ENCODE measurements at places on chromosomes 5 and 9.

DNA sequence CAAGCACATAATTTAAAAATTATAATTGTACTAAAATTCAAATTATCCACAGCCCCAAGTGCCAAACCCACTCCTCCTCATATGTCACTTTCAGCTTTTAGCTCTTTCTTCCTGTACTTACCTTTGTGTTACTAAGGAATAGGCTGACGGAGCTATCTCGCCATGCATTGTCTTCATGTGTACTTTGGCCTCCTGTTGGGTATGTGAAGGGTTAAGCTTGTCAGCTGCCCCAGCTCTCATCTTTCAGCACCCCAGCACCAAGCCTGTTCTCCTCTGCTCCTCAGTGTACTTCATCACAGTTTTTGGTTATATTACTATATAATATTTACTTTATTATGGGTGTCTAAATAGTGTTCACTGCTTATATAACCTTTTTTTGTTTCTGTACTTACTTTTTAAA lies 46.2 kb downstream of the OSTF1 start:
- no peak for DNase-seq

- no peak for DNase-seq
These were observed 81.5 kb downstream of the VCAN start for GRCh38 chr5:83553000-83553486.

- no peak for DNase-seq
These were observed 18.4 kb upstream of the SLC9A3 start for GRCh38 chr5:542319-543311.

GRCh38 chr9:86279839-86280238 lies 2.5 kb downstream of the ISCA1 start:
- DNase-seq, result no peak

DNA sequence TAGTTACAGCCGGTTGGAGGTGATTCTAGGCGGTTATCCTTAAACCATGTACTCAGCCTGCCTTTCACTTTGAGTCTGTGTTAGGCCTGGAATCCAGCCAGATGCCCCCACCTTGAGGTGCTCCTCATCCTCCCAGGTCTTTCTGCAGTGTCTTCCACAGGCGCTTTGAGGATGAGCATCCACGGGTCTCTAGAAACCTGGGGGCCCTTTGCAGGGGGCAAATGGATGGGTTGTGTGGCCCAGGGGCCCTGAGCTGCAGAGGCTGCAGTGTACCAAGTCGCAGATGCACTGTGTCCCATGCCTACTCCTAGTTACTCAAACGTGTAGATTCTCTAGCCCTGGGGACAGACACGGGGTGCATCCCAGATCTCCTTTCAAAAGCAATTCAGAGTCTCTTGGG lies 242.1 kb upstream of the IRX1 start:
- DNase-seq, result no peak

GRCh38 chr5:97550164-97550563 lies 367.1 kb upstream of the RIOK2 start:
- DNase-seq, result no peak

GRCh38 chr5:133273661-133274596 lies 222.1 kb downstream of the HSPA4 start:
- no peak for DNase-seq

DNA sequence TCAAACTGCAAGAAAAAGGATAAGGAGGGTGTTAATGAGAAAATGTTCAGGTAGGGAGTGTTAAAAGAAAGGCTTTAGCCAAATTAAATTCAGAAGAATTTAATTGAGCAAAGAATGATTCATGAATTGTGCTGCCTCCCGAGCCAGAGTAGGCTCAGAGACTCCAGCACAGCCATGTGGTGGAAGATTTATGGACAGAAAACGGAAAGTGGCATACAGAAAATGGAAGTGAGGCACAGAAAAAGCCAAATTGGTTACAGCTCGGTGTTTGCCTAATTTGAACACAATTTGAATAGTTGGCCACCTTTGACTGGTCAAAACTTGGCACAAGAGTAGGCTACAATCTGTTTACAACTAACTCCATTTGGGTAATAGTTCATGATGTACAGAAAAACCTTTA lies 9.6 kb upstream of the SLC30A5 start:
- DNase-seq, result no peak

DNA sequence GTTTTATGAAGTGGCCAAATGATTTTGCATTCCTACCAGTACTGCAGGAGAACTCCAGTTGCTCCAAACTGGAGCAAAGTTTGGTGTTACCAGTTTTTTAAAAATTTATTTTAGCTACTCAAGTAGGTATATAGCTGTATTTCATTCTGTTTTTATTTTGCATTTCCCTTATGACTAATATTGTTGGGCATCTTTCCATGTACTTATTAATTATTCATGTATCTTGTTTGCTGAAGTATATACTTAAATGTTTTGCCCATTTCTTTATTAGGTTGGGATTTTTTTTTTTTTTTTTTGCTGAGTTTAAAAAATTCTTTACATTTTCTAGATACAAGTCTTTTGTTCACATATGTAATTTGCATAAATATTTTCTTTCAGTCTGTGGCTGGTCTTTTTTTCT lies 386.6 kb upstream of the DAB2 start:
- DNase-seq, result no peak

DNA sequence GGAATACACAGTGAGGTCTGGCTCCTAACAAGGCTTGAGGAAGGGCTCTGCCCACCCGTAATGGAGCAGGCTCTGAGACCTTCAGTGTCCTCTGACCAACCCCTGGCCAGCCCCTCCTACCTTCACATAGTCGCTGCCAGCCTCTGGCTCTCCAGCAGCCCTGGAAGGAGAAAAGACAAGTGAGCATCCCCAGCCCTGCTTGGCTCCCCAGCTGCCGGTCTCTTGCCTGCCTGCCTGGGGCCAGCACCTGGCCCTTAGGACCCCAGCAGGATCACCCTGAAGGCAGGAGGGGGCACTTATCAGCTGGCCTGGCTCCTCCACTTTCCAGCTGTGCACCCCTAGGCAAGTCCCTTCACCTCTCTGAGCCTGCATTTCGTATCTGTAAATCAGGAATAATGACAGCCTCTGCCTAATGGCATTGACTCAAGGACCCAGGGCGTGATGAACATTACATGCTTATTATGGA lies 16.9 kb downstream of the SH2D3C start:
- DNase-seq, result no peak

DNA sequence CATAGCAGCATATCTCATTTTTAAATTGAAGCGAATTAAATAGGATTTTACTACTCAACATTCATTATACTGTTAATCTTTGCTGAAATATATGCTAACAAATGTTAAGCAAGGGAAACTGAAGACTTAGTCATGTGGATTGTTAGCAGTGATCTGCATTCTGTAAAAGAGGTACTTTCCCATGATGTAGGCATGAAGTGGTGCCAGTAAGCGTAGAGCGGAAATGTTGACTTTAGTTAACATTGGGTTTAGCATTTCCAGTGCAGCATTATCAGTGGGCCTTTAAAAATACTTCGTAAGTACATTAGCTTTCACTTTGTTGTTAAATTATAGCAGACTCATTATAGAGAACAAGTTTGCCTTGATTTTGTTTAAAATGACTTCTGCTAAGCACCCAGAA lies 130.3 kb downstream of the CDC42SE2 start:
- DNase-seq, result peak; percentile 14

DNA sequence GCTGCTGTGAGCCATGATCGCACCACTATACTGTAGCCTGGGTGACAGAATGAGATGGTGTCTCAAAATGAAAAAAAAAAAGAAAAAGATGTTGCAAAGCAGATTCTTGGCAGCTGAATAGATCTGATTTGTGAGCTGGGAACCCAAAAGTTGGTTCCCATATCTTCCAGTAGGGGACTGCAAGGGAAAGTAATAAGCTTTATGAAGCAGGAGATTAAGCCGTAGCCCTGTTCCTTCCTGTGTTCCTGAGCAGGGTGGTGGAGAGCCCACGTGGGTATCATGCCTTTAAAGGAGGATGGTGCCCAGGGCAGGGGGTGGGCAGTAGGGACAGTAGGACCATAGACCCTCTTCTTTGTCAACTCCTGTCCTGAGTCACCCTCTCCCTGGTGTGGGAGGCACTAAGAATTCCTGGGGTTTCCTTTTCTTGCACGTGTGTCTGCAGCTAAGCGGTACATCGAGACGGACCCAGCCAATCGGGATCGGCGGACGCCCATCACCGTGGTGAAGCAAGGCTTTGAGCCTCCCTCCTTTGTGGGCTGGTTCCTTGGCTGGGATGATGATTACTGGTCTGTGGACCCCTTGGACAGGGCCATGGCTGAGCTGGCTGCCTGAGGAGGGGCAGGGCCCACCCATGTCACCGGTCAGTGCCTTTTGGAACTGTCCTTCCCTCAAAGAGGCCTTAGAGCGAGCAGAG lies 37.9 kb downstream of the STOM start:
- no peak for DNase-seq
